Cardiac septum (tissue), 1 donor: ENCODE measurements at places on chromosomes 2 and 18. TPM values are rescaled to one million over a fixed set of nuclear protein-coding genes. Genes with fewer than 3 reads are reported as not detected.

The C1GALT1C1L gene
- total RNA-seq: 0.48 TPM

DNA sequence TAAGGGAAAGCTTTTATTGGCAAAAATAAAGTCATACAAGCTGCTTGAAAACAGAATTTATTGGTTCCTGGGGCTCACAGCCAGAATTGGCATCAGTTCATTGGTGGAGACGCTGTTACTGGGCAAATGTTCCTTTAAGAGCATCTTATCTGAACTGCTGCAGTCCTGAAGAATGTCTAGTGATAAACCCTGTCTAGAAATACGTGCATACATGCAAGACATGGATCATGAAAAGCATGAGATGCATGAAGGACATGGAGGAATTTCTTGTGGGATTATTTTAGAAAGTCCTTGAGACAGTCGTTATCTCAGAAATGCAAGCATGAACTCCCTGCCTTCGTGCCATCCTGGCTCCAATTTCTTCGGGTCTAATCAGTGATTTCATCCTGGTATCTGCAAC is 32.5 kb upstream of the FHOD3 start:
- no peak for DNase-seq

DNA sequence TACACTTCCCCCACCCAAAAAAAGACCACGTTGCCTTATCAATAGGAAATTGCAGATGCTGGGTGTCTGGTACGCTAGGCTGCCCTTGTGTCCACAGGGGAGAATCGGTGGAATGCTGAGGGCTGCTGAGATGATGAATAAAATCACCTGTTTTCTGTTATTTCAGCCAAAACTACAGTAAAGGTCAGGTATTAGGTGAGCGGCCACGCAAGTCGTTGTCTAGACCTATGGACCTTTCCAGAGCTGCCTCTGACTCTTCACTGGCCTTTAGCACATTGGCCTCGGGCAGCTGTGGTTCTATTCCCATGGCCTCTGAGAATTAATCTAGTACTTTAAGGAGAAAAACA is 89.6 kb downstream of the MTCL1 start:
- no peak for DNase-seq

DNA sequence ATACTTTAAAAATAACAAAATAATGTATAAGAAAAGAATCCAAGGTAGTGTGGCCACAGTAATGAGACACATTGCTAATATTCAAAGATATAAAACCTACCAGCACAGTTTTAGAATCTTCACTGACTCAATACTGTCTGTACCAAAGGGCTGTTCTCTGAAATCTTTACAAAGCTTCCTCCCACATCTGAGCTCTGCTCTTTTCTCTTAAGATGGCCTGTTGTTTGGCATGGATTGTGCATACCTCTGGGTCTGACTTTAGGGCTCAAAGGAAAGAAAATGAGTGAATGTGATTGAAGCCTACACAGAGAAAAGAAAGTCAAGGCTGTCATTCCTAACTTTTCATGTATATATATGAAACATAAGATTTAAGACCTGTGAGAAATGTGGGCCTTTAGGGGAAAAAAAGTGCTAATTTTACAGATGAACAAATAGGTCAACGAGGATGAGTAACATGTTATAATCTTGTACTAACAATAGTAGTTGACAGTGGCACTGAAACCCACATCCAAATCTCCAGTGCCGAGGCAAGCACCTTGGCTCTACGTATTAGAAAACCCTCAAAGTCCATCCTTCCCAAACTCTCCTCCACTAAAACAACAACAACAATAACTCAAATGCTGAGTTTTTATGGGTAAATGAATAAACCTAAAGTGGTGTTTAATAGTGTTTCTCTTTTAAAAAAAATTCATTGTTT is 114.2 kb downstream of the ZNF521 start:
- DNase-seq: no peak

DNA sequence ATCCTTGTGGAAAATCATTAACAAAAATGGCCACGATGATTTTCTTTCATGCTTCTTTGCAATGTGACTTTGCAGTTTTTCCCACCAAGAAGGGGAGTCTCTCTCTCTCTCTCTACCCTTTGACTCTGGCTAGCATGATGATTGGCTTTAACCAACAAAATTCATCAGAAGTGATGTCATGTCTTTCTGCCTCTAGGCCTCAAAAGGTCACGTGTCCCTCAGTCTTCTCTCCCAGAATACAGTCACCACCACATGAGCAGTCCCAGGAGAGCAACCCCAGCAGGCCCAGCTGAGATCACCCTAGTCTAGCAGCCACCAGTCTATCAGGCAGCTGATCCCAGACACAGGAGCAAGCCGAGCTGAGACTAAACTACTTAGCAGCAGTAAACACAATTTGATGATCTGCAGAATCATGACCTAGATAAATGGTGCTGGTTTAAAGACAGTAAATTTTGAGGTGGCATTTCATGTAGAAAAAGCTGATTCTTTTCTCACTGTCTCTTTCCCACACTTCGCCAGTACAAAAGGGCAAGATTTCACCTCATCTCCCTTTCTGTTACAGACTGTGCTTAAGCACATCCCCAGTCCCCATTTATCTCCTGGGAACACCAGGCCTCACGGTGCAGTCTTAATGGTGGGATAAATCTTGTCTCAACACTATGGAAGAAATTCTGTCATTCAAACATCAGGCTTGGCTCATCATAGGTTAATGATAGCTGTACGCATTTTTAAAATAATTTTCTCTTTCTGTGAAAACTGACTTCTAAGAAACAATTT is 132.7 kb downstream of the SCG2 start:
- peak; percentile 81 for DNase-seq
